Stimulated activated CD4-positive, alpha-beta T cell treated with anti-CD3 and anti-CD28 coated beads, Interleukin-15, amount 100 ng/mL, for 1 hour (primary cell): ENCODE measurements at places on chromosomes 5 and 9.

GRCh38 chr5:45060724-45061123 lies 252.0 kb downstream of the MRPS30 start:
- no peak for DNase-seq

DNA sequence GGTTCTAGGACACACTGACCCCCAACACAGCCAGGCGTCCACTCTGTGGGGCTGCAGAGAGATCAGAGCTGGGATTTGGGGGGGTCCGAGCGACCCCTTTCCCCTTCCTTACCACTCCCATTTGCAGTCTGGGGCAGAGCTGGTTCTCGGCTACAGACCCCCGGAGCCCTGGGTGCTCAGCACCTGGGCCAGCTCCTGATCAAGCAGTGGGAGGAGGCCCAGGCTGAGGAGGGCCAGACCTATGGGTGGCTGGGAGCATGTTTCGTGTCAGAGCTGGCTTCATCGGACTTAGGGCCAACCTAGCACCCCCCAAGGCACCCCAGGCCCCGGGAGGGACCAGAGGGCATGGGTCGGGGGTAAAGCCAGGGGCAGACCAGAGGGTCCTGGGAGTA lies 7.6 kb downstream of the GRIN1 start:
- no peak for DNase-seq

DNA sequence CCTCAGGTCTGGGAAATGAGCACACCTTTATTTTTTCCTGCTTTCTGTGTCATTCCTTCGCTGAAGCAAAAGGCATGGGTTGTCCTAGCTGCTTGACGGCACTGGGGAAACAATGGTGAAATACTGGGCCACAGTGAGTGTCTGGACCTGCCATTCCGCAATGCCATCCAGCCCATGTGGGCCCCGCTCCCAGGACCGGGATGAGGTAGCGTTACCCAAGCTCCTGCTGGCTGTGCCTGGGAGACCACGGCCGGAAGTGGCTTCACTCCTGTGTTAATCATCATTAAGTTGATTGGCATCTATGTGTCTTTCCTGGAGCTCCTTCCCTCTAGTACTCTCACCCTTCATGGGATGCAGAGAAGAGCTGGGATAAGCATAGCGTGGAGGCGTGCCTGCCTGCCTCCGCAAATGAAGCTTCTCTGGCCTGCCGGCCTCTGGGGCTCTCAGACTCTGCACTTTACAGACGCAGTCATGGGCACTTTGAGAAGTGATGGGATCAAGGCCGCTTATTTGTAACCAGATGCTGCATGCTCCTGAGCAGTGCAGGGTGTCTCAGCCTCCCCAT lies 16.5 kb upstream of the SMIM32 start:
- no peak for DNase-seq

DNA sequence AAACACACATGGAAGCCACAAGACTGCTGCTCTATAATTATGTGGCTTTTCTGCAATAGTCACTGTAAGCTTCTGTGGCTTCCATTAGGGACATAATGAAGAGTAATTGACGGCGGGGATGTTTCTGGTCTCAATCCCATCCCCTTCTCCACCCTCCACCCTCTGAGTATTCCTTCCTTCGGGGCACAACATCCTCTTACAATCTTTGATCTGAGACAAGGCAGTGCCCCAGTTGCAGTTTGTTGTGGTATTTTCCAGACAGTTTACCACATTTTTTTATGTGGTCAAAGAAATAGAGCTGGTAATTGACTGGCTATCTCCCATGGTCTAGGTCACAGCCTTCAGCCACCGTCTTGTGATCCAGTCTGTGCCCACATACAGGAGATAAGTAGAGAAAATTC lies 277.7 kb downstream of the NR2F1-AS1 start:
- DNase-seq, result no peak

DNA sequence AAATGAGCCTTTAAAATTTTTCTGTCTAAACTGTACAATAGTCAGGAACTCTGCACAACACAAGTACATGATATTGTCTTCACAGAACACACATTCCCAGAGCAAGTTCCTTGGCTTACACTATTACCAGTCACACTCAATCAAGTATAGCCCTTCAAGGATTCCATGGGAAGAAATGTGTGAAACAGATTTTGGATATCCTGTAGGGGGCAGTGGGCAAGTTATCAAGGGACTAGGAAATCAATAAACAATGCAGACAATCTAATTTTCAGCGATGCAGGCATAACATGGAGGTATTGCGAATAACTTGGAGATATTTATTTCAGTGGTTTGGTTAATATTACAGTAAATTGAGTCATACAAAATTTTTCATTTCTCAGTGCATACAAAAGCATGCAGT lies 1171.5 kb upstream of the NUDT12 start:
- DNase-seq, result no peak

DNA sequence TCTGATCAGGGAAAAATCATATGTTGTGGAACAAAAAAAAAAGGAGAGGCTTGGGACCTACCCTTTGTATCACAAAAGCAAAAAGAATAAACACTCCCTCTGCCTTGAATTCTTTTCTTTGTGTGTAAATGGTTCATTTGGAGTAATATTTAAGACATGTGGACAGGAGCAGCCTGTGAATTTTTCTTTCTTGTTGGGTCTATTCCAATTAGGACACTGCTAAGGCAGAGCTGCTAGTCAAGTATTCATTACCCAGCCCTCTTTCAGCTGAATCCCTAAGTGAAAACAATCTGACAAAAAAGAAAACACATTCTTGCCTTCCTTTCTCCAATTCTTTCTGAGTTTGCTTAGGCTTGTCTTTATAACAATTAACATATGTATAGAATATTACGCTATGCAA lies 330.0 kb downstream of the EBF1 start:
- DNase-seq, result no peak

GRCh38 chr5:124832510-124832909 lies 86.1 kb upstream of the ZNF608 start:
- DNase-seq, result no peak

DNA sequence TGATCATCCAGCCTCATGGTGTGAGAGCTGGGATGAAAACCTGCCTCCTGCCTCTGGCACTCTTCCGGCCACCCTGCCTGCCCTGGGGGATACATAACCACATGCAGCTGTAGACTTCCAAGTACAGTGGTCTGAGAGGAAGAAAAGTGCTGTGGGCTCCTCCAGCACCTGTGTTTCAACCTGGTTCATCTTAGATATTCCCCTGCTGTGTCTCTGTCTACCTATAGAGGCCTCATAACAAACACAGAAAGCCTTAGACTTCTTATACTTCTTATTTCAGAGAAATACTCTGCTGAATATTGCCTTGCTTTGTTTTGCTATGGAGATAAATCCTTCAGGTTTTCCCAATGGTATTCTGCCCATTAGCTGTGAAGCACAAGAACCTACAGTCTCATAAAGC lies 19.6 kb upstream of the TNFAIP8 start:
- no peak for DNase-seq

- DNase-seq, result no peak
Observed at GRCh38 chr5:133658327-133658726, 46.0 kb upstream of the FSTL4 start.

DNA sequence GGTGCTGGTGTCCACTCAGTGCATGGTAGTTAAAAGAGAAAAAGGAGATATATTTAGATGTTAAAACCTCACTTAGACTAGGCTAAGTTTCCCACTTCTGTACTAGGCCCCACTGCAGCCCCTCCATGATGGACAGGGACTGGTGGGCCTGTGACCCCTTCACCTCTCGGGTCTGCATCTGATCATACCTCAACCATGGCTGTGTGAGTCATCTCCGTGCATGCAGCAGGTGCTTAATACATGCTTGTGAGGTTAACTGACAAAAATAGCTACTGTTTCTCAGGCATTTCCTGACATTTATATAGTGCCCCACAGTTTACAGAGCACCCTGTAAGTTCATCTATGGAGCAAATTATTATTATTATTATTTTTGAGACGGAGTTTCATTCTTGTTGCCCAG lies 8.4 kb upstream of the URM1 start:
- DNase-seq, result no peak

GRCh38 chr5:66824476-66824875 lies 228.3 kb downstream of the MAST4 start:
- DNase-seq, result no peak

GRCh38 chr9:105496826-105497225 lies 49.0 kb downstream of the FSD1L start:
- no peak for DNase-seq

- DNase-seq, result no peak
Observed at GRCh38 chr9:97802276-97802675, 50.8 kb upstream of the FOXE1 start.

DNA sequence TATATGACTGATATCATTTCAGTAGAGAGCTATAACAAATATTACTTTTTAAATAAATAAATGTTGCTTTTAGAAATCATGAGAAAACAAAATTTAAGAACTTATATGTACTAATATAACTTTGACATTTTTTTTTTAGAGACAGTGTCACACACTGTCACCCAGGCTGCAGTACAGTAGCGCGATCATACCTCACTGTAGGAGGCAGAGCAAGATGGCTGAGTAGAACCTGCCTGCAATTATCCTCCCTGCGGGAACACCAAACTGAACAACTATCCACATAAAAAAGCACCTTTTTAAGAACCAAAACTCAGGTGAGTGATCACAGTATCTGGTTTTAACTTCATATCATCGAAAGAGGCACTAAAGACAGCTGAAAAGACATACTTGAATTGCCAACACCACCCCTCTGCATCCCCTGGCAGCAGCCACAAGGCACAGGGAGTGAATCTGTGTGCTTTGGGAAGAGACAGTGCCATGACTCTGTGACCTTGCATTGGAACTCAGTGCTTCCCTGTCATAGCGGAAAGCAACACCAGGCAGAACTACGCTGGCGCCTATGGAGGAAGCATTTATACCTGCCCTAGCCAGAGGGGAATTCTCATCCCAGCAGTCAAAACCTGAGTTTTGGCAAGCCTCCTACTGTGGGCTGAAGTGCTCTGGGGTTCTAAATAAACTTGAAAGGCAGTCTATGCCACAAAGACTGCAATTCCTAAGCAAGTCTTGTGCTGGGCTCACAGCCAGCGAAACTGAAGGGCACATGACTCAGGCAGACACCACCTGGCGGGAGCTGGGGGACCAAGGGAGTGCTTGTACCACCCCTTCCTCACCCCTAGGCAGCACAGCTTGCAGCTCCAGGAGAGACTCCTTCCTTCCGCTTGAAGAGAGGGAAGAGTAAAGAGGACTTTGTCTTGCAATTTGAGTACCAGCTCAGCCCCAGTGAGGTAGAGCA lies 142.7 kb downstream of the FBXL17 start:
- DNase-seq, result no peak

- DNase-seq, result no peak
Observed at GRCh38 chr5:95449460-95449859, 58.3 kb downstream of the FAM81B start.

GRCh38 chr5:122743261-122743660 lies 31.6 kb upstream of the SNX2 start:
- no peak for DNase-seq

DNA sequence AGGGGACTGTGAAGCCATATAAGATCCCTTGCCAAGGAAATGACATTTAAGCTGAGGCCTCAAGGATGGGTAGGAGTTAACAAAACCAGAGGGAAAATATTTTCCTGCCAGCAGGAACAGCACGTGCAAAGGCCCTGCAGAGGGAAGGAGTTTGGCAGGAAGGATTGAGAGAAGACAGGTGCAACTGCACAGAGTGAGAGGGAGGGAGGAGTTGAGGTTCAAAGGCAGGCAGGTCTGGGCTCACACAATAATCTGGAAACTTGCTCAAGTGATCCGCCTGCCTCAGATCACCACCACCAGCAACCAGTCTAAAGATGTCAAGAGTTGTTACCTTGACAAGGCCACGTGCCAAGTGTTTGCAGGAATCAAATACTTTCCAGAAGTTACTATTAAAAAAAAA lies 31.1 kb upstream of the PWWP2A start:
- DNase-seq, result no peak

- DNase-seq, result no peak
Observed at GRCh38 chr9:110028676-110029075, 179.3 kb downstream of the C9orf152 start.

DNA sequence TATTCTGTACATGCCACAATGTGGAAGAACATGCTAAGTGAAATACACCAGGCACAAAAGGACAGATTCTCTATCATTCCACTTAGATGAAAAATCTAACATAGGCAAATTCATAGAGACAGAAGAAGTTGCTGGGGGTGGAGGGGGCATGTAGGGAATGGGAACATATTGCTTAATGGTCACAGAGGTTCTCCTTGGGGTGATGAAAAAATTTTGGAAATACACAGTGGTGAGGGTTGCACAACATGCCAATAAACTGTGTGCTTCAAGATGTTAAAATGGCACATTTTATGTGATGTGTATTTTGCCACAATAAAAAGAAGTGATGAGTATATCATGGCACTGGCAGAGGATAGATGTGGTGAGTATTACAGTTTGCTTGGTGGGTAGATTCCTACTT lies 111.9 kb downstream of the SUSD1 start:
- DNase-seq, result no peak

GRCh38 chr5:50365426-50366251 lies 75.4 kb downstream of the EMB start:
- DNase-seq, result no peak

- DNase-seq, result no peak
Observed at GRCh38 chr5:175489693-175490443, 11.5 kb downstream of the SFXN1 start.

DNA sequence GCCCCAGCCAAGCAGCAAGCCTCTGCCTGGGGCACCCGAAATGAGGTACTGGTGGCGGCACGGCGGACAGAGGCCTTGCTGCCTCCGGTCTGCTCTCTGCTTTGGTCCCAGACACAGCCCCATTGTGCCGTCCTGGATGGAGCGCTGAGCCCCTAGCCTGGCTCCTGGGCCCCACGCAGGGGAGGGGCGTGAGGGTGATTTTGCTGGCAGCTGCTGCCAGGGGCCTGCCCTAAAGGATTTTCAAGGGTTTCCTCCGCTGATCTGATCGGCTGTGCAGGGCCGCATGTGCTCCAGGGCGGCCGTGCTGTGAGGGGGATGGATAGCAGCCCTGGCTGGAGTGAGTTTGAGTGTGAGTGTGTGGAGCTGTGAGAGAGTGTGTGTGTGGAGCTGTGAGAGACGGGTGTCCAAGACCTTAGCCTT lies 1.3 kb downstream of the GPSM1 start:
- DNase-seq, result no peak

GRCh38 chr5:111929867-111930266 lies 172.9 kb upstream of the NREP start:
- DNase-seq, result no peak

GRCh38 chr5:76278261-76278789 lies 124.8 kb upstream of the IQGAP2 start:
- DNase-seq, result no peak

- no peak for DNase-seq
Observed at GRCh38 chr5:9380109-9380508, 165.8 kb downstream of the SEMA5A start.

GRCh38 chr9:6681957-6682501 lies 36.5 kb upstream of the GLDC start:
- DNase-seq, result no peak

DNA sequence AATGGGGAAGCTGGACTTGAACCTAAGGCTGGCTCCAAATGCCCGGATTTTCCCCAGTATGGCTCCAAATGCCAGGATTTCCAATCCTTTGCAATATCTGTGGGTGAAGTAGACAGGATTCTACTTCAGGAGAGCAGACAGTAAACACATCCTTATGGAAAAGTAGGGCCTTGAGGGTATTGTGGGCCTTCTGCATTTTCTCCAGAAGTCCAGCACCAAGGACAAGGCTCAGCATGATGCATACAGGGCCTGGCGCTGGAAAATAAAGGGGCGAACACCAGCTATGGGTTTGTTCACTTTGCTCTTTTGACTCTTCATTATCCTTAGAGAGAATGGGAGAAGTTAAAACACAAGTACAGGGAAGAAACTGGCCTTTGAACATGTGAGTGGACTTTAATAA lies 347.5 kb downstream of the SEMA5A start:
- DNase-seq, result no peak
